KBM-7 (cell line): ENCODE measurements at places on chromosomes 2 and 18.

DNA sequence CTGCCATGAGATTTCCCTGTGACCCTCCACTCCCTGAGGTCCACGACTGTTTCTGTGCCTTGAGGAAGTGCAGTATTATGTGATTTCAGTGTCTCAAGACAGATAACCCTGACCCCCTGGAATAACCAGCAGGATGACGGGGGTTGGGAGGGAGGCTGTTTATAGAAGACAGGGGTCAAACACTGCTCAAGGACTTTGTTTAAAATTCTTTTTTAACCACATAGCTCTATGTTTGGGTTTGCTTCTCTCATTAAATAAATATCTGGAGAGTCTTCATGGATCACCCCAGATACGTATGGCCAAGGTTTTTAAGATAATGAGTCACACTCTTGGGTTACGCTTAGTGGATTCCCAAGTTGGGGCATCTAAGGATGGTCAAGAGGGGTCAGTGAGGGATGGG is 523.8 kb upstream of the TNP1 start:
- no peak for DNase-seq

DNA sequence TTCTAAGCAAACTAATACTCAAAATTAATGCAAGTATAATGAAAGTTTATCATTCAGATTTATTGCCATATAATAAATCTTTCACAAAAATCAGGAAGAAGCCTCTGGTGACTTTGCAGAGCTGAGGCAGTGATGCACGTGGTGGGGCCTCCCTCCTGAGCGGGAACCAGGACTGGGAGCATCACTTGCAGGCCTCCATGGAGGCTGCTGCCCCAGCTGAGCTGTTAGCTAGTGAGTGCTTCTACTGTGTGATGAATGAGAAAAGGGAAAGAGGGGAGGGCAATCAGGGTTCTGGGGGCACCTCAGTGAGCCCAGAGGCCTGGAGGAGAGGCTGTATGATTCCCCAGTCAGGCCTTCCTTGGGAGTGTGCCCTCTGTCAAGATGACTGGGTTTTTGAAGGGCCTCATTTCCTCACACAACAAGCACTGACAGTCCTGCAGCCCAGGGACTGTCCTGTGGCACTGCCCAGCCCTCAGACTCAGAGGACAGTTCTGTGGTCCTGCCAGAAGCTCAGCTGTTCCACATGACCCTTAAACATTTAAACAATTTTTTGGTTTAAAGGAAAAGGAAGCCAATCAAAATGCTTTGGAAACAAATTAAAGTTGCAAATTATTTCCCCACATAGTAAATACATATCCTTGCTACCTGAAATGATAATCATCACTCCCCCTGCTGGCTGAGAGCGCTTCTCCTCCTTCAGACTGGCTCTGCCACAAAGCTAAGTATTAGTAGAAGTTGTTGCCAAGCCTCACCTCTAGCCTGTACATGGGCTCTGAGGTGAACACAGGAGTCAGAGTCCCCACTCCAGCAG is 90.9 kb upstream of the SMAD7 start:
- peak; percentile 48 for DNase-seq

- no peak for DNase-seq
Measured at GRCh38 chr2:9092383-9093282, 89.1 kb upstream of the MBOAT2 start.

DNA sequence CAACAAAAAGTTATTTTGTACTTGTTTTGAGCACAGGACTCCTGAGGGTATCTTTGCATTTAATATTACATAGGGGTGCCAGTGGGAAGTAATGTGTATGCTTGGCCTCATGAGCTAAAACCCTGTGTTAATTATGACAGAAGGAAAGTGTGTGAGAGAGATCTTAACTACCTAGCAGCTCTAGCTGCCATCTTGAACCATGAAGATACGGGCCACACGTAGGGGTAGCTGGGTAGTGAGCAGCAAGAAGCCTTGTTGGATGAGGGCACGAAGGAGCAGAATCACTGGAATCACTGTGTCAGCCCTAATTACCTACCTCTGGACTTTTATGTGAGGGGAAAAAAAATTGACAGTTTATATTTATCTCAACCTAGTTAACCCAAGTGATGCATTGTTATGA is 15.4 kb upstream of the CASP10 start:
- no peak for DNase-seq

GRCh38 chr18:74337155-74337911 is 21.7 kb downstream of the C18orf63 start:
- no peak for DNase-seq

- DNase-seq = peak; percentile 12
Measured at GRCh38 chr2:54341656-54342055, 85.6 kb upstream of the TSPYL6 start.
